Activated T-helper 2 cell treated with anti-CD3 and anti-CD28 coated beads, Interferon-gamma antibody, Interleukin-2, Interleukin-4, amounts not matched to agents 10 μg/mL and 5 μg/mL and 100 μg/mL, durations not matched to agents 14 hours and 24 hours and 36 hours (primary cell): ENCODE measurements at places on chromosomes 12 and 14. TPM values are rescaled to one million over a fixed set of nuclear protein-coding genes. Genes with fewer than 3 reads are reported as not detected.

Gene IL26
- 0.27 and 0.30 TPM in 2 replicates for total RNA-seq

Gene KRT78
- not detected in 2 replicates for total RNA-seq

Gene FSCB
- not detected in 2 replicates for total RNA-seq

Gene LRP1-AS
- total RNA-seq = not detected in 2 replicates

Gene CCDC175
- total RNA-seq = not detected in 2 replicates

Gene DDX54
- 115 and 118 TPM in 2 replicates for total RNA-seq

Gene KRT81
- total RNA-seq = not detected in 2 replicates

Gene DPPA3
- not detected in 2 replicates for total RNA-seq

Gene CCDC59
- total RNA-seq = 84.1 and 84.5 TPM in 2 replicates

Gene KLHL33
- total RNA-seq = 0.07 TPM in 1 of 2 replicates, not detected in the other

Gene RTL1
- total RNA-seq = not detected in 2 replicates

Gene FGF6
- total RNA-seq = not detected in 2 replicates

Gene PRIMA1
- not detected in 2 replicates for total RNA-seq

Gene CLEC2B
- total RNA-seq = 5.0 and 5.1 TPM in 2 replicates

Gene TSHR
- total RNA-seq = not detected in 2 replicates
